ENCODE measurements at places on chromosomes 7 and 10.

- no peak for DNase-seq
These were observed 59.0 kb downstream of the EGFR start for GRCh38 chr7:55077561-55078410.

GRCh38 chr7:75963381-75963995 lies 30.9 kb downstream of the TMEM120A start:
- no peak for DNase-seq

- DNase-seq: no peak
These were observed 125.9 kb downstream of the GLCCI1 start for GRCh38 chr7:8094164-8095140.

- DNase-seq: no peak
These were observed 95.6 kb downstream of the USP6NL start for GRCh38 chr10:11515596-11516430.

DNA sequence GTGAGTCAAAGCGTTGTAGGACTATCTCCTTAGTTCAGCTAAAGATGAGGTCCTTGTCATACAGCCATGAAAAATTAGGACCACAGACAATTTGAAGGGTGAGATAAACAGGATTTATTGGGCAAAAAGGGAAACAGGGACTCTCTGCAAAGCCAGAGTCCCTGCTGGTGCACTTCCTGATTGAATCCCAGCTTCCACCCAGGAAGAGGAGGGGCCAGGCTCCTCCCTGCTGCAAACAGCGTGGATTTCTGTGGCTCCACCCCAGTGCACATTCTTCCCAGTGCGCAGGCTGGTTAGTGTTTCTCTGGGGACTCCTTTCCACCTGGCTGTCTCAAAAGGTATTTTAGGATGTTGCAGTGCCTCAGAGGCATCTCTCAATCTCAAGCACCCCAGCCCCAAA lies 165.4 kb upstream of the YAE1 start:
- no peak for DNase-seq

GRCh38 chr10:51010977-51011376 lies 63.3 kb upstream of the PRKG1 start:
- DNase-seq: no peak

GRCh38 chr10:70758757-70759514 lies 26.2 kb downstream of the TBATA start:
- DNase-seq: peak; percentile 42

GRCh38 chr10:3786295-3787015 lies 1.4 kb upstream of the KLF6 start:
- no peak for DNase-seq

DNA sequence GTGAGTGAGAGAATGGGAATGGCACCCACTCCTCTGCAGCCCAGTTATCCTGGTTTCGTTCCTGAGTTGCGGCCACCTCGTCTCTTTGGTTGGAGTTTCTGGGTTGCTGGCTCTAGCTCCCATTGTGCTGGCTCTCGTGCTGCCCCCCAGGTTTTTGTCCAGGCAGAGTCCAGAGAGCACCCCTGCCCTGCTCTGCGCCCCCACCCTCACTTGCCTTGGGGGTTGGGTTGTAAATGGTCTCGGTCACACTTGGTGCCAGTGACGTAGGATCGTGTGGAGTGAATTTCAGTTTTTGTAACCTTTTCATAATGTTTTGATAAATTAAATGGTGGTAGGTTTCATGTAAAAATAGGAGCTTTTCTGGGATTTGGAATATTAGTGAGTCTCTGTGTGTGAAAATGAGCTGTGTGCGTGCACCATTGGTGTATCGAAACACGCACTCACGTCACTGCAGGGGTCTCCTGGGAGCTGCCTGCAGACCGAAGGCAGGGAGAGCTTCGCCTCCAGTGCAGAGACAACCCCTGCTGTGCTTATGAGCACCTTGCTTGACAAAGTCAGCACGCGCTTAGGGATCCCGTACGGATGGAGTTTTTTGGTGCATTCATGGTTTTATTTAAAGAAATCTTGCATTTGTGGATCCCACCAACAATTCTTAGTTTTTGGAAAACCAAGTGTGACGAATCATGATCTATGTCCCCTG lies 32.9 kb downstream of the PFKP start:
- DNase-seq: no peak

DNA sequence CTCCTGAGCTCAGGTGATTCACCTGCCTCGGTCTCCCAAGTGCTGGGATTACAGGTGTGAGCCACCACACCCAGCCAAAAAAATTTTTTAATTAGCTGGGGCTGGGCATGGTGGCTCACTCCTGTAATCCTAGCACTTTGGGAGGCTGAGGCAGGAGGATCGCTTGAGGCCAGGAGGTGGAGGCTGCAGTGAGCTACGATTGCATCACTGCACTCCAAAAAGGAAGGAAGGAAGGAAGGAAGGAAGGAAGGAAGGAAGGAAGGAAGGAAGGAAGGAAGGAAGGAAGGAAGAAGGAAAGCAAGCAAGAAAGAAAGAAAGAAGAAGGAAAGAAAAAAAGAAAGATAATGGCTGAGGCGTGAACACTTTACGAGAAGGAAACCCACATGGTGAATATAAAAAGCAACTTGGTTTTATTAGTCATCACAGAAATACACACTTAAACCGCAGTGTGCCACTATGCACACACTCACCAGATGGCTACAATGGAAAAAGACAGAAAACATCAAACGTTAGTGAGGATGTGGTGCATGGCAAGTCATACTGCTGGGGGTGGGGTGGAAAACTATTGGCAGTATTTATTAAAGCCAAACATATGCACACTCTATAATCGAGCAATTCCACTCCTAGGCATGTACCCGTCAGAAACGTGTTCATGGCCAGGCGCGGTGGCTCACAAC lies 4.4 kb upstream of the CCL26 start:
- DNase-seq: peak; percentile 1

- no peak for DNase-seq
These were observed 111.5 kb downstream of the NPY start for GRCh38 chr7:24395512-24395911.

- no peak for DNase-seq
These were observed 119.5 kb upstream of the KLF6 start for GRCh38 chr10:3904419-3904960.

GRCh38 chr7:37825038-37825437 lies 23.4 kb upstream of the NME8 start:
- no peak for DNase-seq

DNA sequence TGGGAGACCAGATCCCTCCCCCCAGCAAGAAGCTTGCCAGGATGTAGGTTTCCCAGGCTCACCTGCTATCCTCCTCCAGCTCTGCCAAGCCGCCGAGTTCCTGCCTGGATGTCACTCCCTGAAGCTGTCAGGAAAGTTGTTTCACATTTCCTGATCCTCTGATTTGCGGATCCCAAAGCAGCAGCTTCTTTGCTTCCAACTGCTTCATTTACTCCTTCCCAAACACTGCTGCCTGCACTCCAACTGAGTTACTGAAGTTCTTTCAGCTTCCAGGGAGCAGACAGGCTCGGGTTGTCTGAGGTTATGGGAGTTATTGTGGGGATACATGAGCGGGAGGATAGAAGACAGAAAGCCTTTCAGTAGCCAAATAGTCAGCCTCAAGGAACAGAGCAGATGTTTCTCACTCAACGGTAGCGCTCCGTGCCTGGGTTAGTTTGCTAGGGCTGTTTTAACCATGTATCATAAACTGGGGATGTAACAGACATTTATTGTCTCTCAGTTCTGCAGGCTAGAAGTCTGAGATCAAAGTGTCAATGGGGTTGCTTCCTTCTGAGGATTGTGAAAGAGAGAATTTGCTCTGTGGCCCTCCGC lies 516.0 kb downstream of the REEP3 start:
- DNase-seq: no peak

GRCh38 chr7:139341776-139342226 lies 664 bp downstream of the FMC1 start:
- no peak for DNase-seq

DNA sequence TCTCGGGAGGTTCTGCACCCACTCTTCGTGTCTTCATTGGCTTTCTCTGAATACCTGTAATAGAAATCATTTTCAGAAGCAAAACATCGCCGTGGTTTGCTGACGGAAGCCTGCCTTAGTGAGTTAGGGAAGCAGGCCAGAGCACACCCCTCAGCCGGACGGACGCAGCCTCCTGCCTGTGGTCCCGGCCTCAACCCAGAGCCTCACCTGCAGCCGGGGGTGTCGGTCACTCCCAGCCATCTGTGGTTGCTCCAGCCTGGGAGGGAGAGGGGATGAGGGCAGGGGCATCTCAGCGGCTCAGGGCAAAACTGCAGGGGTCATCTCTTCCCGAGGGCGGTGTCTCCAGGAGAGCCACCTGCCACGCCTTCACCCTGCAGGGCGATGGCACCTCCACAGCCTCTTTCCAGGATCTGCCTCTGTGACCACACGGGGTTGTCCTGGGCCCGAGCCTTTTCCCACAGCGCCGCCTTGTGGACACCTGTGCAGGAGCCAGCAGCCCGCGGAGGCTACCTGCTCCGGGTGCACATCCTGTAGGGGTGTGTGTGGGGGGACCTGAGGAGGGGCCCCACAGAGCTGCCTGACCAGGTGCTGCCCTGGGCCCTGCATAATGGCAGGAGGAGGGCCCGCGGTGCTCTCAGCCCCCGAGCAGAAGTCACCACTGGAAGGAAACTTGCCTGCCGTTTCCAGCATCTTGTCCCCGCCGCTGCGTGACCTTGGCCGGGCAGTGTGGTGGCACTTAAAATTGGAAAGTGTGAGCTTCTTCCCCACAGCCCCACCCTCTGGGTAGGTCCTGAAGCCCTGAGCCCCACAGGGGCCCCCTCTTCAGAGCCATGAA lies 21.6 kb upstream of the AP5Z1 start:
- peak; percentile 70 for DNase-seq

- no peak for DNase-seq
These were observed 1.9 kb downstream of the PIK3AP1 start for GRCh38 chr10:96718304-96718990.

DNA sequence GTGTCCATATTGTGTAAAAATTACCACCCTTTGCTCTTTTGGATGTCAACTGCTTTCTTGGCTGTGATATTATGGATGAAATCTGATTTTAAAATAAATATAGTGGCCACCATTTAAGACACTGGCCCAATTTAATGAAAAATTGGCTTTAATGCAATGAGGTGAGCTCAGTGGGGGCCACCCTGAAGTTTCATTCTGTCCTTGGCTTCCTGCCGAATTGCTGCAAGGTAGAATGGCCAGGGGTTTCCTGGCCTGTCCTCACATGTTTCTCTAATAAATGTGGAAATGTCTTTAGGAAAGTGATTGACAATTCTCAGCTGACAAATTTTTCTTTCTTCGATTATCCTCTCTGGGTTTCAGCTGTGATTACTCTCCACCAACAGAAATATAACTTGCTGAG lies 36.0 kb downstream of the DYNC1I1 start:
- DNase-seq: no peak

GRCh38 chr10:84329196-84329611 lies 815 bp downstream of the CCSER2 start:
- DNase-seq: peak; percentile 32

GRCh38 chr7:104453190-104453589 lies 124.8 kb downstream of the LHFPL3 start:
- no peak for DNase-seq

- DNase-seq: no peak
These were observed 48.7 kb downstream of the IKZF1 start for GRCh38 chr7:50353201-50353600.

- DNase-seq: no peak
These were observed 15.3 kb downstream of the PPP1R17 start for GRCh38 chr7:31702354-31702753.

DNA sequence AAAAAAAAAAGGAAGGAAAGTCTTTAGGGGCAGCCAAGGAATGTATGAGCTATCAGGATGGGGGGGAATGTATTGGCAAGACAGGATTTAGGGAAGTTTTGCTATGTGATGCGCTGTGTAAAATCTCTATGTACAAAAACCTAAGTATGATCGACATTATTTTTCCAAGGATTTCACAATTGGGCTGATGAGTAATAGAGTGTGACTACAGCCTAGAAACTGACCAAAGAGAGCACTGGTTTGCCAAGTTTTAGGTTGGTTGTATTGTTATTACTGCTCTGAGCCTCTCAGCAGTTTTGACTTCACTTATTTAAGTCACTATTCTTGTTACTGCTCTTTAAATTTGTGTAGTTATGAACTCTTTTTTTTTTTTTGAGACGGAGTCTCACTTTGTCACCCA lies 107.3 kb downstream of the NRCAM start:
- no peak for DNase-seq

DNA sequence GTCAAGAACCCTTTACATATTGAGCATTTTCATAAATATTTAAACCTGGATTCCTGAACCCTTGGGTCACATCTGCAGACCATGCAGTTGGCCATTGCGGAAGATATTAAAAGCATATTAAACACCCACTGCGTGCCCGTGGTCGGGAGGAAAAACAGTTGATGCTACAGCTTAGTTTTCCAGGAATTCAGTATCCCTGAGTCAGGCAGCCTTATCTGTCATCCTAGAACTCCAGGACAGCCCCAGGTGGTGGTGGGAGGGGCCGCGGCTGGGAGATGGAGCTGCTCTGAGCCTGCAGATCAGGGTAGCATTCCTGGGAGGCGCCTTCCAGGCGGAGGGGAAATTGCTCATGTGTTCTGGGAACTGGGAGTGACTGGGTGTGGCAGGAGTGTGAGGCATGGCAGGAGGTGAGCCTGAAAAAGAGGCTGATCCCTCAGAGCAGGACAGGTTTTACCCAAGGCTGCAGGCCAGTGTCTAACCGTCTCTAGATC lies 222.9 kb upstream of the SH2B2 start:
- no peak for DNase-seq

- no peak for DNase-seq
These were observed 967 bp downstream of the ADARB2 start for GRCh38 chr10:1736144-1736971.

- DNase-seq: no peak
These were observed 21.4 kb downstream of the AUTS2 start for GRCh38 chr7:69619635-69620034.

- no peak for DNase-seq
These were observed 16.2 kb upstream of the UTF1 start for GRCh38 chr10:133213641-133214467.

DNA sequence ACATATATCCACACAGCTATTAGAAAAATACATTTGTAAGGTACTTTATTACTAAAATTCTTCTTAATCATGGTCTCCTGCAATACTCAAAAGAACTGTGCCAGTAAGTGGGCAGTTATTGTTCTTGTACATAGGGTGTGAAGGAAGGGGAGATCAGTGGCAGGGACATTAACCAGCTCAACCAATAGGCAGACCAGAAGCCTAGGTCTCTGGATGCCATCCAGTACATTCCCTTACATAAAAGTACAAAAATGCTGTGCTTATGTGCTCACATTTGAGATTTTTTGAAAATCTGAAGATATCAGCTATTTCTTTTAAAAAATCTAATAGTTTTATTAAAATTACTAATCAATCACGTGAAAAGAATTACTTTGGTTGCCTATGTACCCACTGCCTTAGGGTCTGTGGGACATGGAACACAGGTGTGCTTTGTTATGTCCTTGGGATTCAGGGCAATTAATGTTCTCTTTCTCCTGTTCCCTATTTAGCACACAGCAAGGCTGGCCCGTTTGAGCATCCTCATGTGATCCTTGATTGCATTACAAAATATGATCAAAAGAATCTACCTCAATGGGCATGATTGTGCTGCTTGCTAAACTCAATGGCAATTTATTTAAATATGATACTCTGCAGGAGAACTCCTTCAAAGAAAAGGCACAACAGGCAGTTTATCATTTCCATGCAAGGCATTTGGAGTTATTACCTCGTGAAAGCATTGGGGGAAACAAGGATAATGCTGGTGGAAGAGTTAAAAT lies 22.7 kb downstream of the TWIST1 start:
- no peak for DNase-seq

GRCh38 chr10:61542596-61542995 lies 89.4 kb upstream of the TMEM26 start:
- DNase-seq: no peak

- no peak for DNase-seq
These were observed 14.7 kb downstream of the GRID2IP start for GRCh38 chr7:6536262-6537260.

All from effector memory CD4-positive, alpha-beta T cell (primary cell).